Stomach (tissue), 19 donors: ENCODE measurements at places on chromosomes 4 and X. TPM values are rescaled to one million over a fixed set of nuclear protein-coding genes. Genes with fewer than 3 reads are reported as not detected.
A peak's percentile ranks its signal among the peaks of the same experiment; 100 is the strongest.

The F9 gene
- not detected for total RNA-seq

The SRPX2 gene
- 8.9 TPM for total RNA-seq

The SSX2B gene
- not detected for total RNA-seq

The LGI2 gene
- not detected for total RNA-seq

The C4orf54 gene
- under 0.01 TPM for total RNA-seq

The HEPH gene
- total RNA-seq = 94.7 TPM

The RAB9B gene
- total RNA-seq = not detected

DNA sequence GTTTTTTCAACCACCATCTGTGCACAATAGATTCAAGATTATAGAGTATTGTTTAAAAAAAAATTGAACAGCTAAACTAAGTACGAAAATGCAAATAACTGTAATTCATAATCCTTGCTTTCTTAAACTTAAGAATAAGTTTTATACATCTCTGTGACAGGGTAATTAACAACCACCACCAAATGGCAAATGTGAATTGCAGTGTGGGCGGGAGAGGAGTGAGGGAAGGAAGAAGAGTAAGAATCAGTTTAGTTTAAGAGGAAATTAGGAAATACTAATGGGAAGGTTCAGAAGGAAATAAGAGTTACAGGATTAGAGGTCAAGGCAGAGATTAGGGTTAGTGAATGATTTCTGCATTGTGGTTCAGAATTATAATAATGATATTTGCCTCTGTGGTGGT, 430.9 kb downstream of the SPRY1 start:
- no peak for DNase-seq

DNA sequence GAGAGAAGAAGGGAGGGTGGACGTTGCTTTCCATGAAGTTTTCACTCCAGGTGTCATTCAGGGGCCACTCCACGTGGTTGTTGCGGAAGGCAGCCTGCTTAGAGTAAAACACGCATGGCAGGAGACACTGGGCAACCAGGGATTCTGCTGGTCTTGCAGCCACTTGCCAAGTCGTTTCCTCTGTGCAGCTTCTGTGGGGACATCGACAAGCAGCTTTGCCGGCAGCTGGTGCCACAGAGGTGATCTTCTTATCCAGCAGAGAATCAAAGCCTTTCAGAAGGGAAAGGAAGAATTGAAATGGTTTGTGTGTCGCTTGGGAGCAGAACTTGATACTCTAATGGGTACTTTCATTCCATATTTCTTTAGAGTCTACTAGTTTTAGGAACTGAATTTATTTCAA, 867.1 kb upstream of the TENM3 start:
- no peak for DNase-seq

GRCh38 chr4:87090305-87090704, 130.1 kb downstream of the KLHL8 start:
- no peak for DNase-seq

GRCh38 chr4:41196633-41197332, 17.6 kb downstream of the APBB2 start:
- no peak for DNase-seq

GRCh38 chrX:50054147-50054546, 131.8 kb downstream of the CLCN5 start:
- DNase-seq = no peak

- no peak for DNase-seq
These were observed 133.2 kb downstream of the TLL1 start for GRCh38 chr4:166006217-166006616.

- no peak for DNase-seq
These were observed 347.4 kb upstream of the FGF13 start for GRCh38 chrX:139058831-139059495.

GRCh38 chrX:12007881-12008280, 130.4 kb upstream of the FRMPD4 start:
- DNase-seq = no peak

DNA sequence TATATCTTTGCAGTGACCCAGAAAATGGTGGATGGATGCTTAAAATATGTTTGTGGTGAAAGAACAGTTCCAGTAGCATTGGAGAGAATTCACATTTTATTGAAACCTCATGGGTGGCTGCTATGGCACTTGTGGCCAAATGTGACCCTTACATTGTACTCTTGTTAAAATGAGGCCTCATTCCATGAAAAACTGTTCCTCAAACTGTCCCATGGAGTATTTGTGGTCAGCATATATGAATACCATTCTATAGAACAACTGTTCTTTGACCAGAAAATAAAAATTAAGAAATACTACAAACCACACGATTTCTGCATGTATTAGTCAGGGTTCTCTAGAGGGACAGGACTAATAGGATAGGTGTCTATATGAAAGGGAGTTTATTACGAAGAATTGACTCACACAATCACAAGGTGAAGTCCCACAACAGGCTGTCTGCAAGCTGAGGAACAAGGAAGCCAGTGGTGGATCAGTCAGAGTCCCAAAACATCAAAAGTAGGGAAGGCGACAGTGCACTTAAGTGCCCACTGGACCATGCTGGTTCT, 35.1 kb downstream of the GEMIN8 start:
- no peak for DNase-seq

GRCh38 chrX:58051346-58051745, 141.1 kb upstream of the ZXDA start:
- no peak for DNase-seq

GRCh38 chr4:20251796-20252655, at the start of gene SLIT2:
Gene SLIT2, plus strand, starts transcription at chr4:20251905. Its CDS starts 1,911 bp downstream, at chr4:20253816.
- DNase-seq = peak; percentile 93

- no peak for DNase-seq
These were observed 35.9 kb downstream of the SLC9A6 start for GRCh38 chrX:136021160-136021559.

GRCh38 chr4:163959932-163960331, 465.4 kb downstream of the TMA16 start:
- DNase-seq = no peak

DNA sequence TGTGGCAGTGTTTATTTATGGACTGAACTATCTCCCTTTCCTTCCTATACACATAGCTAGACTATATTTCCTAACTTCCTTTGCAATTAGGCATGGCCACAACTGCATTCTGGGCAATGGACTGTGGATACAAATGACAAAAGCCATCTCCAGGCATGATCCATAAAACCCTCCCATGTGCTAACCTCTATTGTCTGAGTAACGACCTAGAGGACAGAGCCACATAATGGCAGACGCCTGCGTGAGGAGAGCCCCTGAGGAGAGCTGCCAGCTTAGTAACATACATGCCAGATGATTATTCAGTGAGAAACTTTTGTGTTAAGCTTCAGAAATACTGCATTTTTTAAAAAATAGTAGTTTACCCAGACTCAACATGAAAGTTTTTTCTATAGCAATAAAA, 142.9 kb downstream of the ADGRA3 start:
- no peak for DNase-seq

DNA sequence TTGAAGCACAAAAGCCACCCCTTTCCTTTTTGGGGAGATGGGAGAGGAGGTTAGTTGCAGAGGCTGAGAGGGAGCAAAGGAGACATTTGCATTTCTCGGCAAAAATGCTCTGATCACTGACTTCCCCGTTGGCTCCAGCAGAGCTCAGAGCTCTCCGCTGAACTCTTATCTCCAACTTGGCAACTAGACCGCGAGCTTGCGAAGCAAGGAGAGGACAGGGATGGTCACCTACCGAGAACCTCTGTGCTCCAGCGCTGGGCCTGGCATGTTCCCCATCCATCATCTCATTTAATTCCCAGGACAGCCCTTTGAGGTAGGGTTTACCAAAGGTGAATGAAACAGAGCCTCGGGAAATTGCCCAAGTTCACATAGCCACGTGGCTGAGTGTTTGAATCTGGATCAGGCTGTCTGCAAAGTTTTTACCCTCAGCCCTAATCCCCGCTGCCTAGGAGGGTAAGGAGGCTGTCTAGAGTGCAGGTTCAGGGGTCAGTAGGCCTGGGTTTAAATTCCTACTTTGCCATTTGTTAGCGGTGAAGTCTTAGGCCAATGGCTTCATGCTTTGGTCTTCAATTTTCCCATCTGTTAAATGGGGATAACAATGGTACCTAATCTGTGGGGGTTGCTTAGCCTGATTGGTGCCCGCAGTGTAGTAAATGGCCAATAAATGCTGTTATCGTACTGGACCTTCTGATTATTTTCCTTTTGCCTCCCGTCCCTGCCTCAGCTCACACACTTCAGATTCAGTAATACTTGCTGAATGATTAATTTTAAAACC, 3.8 kb upstream of the CITED1 start:
- no peak for DNase-seq
